Kidney glomerular epithelial cell (primary cell): ENCODE measurements at places on chromosomes 13 and 19.

- no peak for DNase-seq
Measured at GRCh38 chr19:8325454-8325853, 4.2 kb downstream of the RPS28 start.

DNA sequence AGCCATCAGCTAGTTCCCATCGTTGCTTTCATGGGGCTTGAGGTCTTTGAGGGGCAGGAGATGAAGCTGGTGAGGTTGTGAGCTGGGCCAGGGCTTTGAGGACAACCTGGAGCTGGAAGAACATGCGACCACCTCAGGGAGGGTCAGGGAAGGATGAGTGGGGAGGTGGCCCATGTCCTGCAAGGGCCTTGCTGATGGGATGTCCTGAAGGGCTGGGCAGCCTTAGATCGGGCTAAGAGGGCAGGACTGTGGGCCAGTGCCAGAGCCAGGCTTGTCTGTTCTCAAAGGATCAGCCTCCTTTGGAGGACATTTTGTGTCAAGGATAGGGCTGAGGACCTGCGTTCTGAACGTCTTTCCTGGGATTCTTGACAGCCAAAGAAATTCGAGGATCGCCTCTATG, 10.5 kb downstream of the CYTH2 start:
- DNase-seq = no peak

GRCh38 chr13:48110931-48111721, 16.2 kb upstream of the MED4 start:
- no peak for DNase-seq

DNA sequence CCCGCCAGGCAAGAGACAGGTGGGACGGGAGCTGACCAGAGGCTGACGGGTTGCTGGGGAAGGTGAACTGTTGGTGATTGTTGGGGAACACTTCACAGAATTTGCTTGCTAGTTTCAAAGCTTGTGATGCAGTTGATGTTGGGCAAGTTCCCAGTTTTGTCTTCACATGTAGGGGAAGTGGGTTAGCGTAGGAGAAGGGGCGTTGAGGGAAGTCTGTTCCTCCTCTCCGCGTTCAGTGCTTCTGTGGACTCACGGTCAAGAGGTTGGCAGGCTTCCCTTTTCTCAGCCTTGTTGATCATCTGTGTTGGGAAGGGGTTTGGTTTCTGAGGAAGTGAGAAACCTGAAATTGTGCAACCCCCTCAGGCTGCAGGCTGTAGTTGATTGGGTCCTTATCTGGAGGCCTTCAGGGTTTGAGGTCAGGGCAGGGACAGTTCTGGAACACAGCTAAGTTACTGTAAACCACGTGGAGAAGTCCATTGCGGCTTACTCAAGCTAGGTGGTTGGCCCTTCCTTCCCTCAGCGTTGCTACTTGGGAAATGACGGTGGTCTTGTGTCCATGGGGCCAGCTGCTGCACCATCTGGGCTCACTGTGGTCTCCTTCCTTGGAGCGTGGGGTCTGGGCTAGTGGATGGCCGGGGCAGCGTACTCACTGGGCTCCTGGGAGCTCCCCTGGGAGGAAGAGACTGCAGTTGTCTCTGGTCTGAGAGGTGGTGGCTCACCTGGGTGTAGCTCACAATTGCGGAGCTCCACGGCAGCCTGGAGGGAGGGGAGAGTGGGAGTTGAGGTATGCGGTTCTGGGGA, 7.5 kb downstream of the RPS9 start:
- no peak for DNase-seq

DNA sequence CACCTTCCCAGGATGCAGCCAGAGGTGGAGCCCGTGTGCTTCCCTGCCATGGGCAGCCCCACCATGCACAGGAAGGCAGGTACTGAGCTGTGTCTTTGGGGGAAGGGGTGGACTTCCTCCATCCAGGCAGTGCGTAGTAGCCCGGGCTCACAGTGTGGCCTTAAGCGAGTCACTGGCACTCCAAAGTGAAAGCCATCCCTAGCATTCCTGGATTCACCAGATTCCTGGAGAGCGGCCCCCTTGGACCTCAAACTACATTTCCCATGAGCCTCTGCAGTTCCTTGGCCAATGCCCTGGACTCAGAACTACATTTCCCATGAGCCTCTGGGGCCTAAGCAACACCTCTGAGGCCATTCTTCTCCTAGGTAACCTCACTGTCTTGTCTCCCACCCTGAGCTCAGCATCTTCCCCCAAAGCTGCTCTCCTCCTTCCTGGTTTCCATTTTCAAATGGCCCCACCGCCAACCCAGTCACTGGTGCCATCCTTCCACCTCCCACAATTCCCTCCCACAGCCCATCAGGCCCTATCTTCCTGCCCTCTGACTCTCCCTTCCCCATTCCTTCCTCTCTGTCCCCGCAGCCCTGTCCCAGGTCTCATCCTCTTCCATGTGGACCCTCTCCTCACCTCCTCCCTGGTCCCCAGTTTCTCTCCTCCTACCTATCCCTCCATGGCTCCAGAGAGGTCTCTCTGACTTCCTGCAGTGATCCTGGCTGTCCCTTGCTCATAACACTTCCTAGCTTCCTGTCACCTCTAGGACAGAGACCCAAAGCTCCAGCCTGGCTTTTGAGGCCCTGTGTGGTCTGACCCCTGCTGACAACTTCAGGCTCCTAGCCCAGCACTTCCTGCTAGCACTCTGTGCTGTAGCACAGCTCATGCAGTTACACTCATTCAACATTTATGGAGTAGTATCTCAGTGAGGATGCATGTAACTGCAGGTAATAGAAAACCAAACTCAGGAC, at the start of gene C19orf81:
C19orf81 (plus strand) TSS at position 13 of the 959 bp plus-strand sequence; CDS start at position 13, 0 bp downstream.
- DNase-seq = no peak

GRCh38 chr19:40305403-40305802, 20.3 kb upstream of the AKT2 start:
- DNase-seq = peak; percentile 84

- DNase-seq = peak; percentile 40
Measured at GRCh38 chr19:51691074-51691583, 2.0 kb upstream of the SPACA6 start.

DNA sequence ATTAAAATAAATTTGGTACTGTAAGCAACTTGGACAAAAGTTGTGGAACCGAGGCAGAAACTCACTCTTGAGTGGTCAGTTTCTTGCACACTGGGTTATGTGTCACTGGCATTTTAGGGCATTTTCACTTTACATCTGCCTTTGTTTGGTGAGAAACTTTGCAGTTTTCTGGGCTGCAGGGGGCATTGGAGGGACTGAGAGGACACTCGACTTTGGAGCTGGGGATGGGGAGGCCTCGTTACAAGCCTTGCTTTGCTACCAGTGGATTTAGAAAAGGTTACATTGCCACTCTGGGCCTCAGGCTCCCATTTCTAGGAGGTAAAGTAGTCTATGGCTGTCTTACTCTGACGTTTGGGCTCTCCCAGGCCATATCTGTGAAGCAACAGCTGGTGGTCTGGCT, 41.9 kb upstream of the ZNF536 start:
- no peak for DNase-seq

DNA sequence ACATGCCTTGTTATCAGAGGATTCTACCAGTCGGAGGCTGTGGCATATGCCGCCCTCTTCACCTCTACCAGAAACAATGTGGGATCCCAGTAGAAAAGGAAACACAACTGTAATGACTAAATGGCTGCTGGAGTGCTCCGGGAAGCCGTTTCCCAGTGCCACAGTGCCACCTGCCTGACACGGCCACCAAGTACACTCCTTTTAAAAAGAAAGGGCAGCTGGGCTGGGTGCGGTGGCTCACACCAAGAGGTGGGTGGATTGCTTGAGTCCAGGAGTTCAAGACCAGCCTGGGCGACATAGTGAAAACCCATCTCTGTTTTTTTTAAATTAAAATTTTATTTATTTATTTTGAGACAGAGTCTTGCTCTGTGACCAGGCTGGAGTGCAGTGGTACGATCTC, 67.3 kb downstream of the TRPM4 start:
- DNase-seq = peak; percentile 30

DNA sequence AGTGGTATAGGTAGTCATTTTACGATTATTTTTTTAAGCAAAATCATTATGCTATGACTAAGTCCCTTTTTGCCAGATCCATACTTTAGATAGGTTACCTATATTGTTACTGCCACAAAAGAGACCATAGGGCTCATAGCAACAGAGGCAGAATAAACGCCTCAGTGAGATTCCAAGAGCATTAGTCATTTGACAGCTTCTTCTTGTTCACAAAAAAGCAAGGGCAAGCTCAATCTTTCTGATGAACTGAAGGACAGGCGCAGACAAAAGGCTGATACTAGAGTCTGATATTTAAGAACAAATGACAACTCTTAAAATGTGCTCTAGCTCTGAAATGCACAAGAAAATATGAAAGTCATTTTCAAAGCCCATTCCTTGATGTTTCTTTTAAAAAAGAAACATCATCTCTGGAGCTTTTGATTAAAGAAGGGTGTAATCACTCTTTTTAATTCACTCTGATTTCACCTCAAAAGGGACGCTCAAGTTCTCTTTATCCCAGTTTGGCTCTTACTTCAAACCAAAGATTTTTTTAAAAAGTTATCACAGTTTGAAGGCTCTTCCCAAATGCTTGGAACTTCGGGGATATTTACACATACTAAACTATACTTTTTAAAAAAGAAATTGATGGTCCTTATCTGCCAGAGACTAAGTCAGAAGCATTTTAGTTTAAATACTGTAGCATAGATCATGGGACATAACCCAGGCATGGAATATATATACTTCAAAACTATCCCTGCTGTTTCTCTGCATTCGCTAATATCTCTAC, 187.2 kb downstream of the EFNB2 start:
- peak; percentile 67 for DNase-seq
